ENCODE measurements at places on chromosomes 11 and 22.

GRCh38 chr22:25282671-25283561 is 63.5 kb downstream of the CRYBB2 start:
- no peak for DNase-seq

DNA sequence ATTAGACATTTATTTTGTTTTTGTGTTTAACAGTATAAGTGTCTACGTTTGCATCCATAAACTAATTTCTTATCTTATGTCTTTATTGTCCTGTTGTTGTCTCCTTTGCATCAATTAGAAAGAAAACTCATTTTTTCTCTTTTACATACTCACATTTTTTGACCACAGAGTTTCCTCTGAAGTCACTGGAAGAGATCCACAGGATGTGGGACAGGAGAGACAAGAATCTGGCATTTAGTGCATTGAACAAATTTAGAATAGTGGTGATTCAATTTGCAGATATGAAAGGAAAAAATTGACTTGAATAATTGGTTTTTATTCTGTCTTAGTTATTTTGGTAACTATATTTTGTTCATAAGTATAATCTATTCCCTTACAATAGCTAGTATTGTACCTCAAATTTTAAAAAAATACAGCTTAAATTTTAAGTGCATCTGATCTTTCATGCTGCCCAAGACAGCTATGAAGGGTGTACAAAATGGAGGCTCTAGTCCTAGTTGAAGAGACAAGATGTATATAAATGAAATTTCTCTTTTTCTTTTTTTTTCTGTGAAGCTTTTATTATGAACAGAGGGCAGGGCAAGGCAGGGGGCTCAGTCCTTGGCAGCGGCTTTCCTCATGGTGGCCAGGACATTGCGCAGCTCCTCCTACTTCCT is 24.4 kb downstream of the HORMAD2 start:
- DNase-seq: no peak

- DNase-seq: no peak
These were observed 7.6 kb downstream of the LRRC51 start for GRCh38 chr11:72088076-72088808.

DNA sequence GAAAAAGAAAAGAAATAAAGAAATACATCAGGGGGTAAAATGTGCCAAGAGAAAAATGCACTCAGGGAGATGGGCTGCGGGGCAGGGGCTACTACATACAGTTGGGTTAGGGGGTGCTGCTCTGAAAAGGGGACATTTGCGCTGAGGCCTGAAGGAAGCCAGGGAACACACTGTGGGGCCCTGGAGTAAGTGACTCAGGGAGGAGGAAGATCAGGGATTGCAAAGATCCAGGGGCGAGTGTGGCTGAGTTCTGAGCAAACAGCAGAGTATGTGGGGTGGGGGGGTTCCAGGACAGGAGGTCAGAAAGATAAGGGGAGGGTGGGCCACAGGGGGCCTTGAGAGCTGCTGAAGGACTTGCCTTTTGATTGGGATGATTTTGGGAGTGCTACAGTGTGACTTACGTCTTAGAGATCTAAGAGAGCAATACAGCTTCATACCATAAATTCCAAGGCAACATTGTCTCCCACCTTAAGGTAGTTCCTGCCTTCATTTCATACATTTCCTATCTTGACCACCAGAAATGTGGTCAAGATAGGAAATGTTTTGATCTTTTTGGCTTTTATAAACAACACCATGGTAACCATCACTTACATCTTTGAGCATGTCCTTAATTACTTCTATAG is 5.8 kb downstream of the A4GALT start:
- no peak for DNase-seq

- DNase-seq: no peak
These were observed 117.4 kb downstream of the RRM1 start for GRCh38 chr11:4211991-4212390.

GRCh38 chr11:46674463-46675287 is 25.7 kb downstream of the ARHGAP1 start:
- no peak for DNase-seq

DNA sequence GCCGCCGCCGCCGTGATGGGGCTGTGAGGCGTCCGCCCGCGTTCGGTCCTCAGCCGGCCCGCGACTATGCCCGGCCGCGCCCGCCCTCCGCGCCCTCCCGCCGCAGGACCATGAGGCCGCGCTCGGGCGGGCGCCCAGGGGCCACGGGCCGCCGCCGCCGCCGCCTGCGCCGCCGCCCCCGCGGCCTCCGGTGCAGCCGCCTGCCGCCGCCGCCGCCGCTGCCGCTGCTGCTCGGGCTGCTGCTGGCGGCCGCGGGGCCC is 215 bp downstream of the ZNRF3 start:
- no peak for DNase-seq
